ENCODE measurements at places on chromosomes 7 and 10.

GRCh38 chr10:526651-527312, 162.7 kb downstream of the DIP2C start:
- DNase-seq = no peak

DNA sequence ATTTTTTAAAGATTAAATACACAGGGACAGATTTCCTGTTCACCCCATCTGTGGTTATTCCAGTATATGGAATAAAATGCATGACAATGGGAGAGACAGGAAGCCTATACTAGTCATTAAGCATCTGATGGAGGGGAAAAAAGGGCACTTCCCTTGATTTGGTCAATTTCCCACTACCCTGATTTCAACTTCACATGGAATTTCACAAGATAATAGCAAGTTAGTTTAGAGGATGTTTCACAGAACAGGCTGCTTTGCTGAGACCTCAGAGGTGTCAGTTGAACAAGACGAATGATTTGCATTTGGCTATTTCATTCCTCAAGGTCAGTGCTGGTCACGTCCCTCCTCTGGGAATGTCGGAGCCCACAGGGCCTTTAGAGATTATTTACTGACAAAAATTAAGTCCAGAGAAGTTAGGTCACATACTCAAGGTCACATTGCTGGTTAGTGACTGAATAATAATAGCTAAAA, 4.7 kb upstream of the ITPRIP start:
- DNase-seq = no peak

DNA sequence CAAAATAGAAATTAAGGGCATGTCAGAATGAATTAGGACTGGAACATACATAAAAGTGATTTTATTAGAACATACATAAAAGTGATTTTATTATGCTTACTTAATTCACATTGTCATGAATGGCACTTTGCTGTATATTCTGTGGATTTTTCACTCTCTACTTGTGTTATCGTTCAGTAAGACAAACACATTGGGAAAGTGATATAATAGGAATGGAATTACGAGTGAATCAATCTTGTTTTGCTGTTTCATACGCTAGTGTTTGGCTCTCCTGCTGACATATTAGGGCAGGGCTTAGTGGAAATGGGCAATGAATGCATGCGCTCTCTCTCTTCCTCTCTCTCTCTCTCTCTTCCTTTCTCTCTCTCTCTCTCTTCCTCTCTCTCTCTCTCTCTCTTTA, 561.1 kb downstream of the ACTR3B start:
- no peak for DNase-seq

DNA sequence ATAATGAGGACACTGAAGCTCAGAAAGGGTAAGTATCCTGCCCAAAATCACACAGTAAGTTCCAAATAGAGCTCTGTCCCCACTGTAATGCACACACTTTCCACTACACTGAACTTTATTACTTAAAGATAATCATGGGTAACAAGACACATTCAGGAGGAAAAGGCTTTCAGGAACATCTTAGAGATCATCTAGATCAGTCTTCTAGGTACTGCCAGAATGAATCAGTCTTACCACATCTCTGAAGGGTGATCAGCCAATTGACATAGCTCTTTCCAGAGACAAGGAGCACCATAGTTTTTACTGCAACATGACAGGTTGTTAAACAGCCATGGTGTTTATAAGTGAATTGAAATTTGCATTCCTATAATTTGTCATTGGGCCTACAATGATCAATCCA, 5.4 kb upstream of the HERPUD2 start:
- DNase-seq = no peak

DNA sequence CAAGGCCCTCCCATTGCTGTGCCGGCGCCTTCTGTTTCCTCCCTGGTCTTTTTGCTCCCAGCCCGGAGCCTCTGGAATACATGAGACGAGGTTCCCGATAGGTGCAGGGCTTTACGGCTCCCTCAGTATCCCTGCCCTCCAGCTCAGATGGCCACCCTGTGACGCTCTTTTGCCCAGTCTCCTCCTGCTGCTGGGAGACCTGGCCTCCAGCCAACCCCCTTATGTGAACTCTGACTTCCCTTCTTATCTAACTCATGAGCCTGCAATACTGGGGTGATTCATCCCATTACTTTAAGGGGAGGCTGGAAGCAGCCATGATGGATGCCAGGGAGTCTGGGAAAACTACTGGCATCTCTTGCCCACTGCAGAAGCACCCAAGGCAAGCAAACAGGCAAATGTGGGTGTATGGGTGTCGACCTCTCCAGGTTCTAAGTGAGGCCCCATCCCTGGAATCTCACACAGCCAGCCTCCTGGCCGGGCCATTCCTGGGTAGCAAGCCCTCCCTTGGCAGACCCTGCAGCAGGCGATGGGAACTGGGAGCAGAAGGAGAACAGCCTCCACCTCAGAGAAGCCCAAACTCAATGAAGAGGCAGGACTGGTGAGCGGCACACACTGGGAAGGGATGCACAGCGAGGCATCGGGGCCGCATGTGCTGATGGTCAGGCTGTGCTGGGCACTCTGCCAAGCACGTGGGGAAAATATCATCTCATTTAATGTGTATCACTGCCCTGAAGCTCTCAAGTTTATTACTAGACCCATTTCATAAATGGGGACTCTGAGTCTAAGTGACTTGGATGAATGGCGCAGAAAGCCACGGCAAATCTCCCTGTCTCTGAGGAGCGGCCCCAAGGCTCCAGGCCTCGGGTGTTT, 97.5 kb downstream of the FAM53B start:
- no peak for DNase-seq

- peak; percentile 45 for DNase-seq
Measured at GRCh38 chr7:72493850-72494661, 81.9 kb upstream of the CALN1 start.

- peak; percentile 51 for DNase-seq
Measured at GRCh38 chr7:75010036-75010435, 45.5 kb downstream of the CASTOR2 start.

DNA sequence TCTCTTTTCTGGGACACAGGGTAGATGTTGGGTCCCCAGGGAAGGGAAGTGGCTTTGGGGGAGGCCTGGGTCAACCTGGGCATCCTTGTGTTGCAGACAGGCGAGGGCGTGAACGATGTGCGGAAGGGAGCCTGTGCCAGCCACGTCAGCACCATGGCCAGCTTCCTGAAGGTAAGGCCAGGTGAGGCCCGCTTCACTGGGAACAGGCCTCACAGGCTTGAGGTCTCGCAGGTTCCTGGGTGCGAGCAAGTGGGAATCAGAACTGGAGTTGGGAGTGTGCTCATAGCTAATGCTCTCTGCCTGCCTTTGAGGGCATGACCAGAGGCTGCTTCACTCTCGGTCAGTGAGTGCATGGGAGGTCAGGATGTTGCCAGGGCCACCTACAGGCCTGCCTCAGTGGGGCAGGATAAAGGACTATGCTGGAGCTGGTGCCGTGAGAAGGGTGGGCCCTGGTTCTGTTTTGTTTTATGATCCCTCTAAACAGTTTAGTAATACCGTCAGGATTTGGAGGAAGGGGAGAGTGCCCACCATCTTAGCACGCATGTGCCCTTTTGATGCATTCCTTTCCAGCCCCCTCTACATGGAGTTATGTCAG, 8.4 kb downstream of the DBNL start:
- DNase-seq = no peak

GRCh38 chr7:131046246-131046645, 281.4 kb upstream of the MKLN1 start:
- DNase-seq = no peak

DNA sequence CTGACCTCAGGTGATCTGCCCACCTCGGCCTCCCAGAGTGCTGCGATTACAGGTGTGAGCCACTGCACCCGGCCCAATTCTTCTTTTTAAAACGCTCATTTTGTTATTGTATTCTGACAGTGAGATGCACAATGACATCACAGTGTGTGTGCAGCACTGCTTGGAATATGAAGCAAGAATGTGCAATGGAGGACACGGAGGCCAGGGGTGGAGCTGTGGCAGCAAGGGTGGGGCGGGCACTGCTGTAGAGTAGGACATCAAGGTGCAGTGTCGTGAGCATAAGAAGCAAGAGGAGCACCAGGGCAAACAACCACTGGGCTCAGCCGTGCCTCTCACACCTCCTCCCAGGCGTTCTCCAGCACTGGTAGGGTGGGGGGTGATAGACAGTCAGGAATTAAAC, 26.8 kb upstream of the GRID1 start:
- no peak for DNase-seq

GRCh38 chr7:135770139-135770710, 21.6 kb upstream of the FAM180A start:
- no peak for DNase-seq

- no peak for DNase-seq
Measured at GRCh38 chr10:118473305-118473960, 122.0 kb downstream of the PRLHR start.

GRCh38 chr10:72392571-72392970, 37.9 kb upstream of the DNAJB12 start:
- DNase-seq = no peak

- no peak for DNase-seq
Measured at GRCh38 chr7:83148776-83149175, 13.9 kb downstream of the PCLO start.

- DNase-seq = no peak
Measured at GRCh38 chr7:37251222-37251621, 197.4 kb downstream of the ELMO1 start.

- no peak for DNase-seq
Measured at GRCh38 chr7:72805526-72806494, 22.2 kb downstream of the TYW1B start.

GRCh38 chr7:2624293-2624886, 7.4 kb upstream of the TTYH3 start:
- DNase-seq = no peak

GRCh38 chr10:123429706-123430221, 236.4 kb upstream of the GPR26 start:
- no peak for DNase-seq

- DNase-seq = no peak
Measured at GRCh38 chr10:72261784-72262404, 11.8 kb upstream of the DDIT4 start.

DNA sequence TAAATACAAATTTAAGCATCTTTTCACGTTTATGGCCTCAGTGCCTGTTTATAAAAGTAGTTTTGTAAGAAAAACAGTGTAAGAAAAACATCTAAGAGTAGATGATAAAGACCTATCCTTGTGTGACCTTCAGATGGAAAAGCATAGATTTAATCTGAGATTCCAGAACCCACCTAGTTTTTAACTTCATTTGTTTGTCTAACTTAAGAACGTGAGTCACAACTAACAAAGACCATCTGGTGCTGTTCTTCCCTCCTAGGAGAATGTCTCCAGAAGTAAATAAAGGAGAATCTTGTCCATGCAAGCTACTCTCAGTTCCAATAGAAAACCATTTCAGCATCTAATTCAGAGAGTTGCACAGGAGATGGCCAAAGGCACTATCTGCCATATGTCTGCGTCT, 265.4 kb upstream of the C7orf33 start:
- no peak for DNase-seq

GRCh38 chr10:133616371-133617130, 10.0 kb downstream of the FRG2B start:
- DNase-seq = no peak

DNA sequence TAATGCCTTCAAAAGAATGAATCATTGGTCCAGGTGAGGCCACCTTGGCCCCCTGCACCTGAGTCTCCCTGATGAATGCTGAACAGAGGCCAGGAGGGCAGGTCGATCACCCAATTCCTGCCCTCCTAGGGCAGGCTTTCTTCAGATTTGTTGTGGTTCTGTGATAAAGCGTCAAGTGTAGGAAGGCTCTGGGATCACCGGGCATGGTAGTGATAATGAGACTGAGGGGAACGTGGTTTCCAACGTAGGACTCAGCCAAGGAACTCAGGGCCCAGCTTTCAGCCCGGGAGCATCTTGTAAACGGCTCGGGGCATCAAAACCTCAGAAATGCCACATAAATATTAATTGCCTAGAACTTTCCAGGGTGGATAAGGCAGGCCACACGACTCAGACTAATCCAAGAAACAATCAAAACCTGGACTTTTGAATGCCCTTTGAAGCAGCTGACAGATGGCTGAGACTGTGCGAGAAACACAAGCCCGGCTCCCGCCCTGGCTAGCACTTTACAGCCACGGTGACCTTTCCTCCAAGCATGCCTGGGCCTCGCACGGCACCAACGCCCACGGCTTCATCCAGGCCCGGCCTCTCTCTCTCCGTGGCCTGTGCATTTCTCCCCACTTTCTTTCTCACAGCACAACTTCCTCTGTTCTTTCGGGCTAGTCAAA, 239.3 kb upstream of the GRB10 start:
- DNase-seq = no peak

DNA sequence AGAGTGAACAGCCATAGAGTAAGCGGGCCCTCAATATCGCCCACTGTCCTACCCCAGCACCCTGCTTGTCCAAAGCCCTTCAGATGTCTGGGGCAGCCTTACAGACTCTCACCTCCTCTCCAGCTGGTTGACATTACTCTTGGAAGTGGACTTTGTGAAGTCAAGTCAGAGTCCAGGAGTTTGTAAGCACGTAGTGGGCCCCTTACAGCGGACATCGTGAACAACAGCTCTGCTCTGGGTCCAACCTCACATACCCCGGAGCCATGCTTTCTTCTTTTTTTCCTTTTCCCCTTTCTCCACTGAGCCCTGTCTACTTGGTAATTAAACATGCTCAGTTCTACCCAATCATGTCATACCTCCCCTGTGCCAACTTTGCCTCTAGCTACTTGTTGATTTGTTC, 17.5 kb downstream of the HNRNPF start:
- DNase-seq = no peak

DNA sequence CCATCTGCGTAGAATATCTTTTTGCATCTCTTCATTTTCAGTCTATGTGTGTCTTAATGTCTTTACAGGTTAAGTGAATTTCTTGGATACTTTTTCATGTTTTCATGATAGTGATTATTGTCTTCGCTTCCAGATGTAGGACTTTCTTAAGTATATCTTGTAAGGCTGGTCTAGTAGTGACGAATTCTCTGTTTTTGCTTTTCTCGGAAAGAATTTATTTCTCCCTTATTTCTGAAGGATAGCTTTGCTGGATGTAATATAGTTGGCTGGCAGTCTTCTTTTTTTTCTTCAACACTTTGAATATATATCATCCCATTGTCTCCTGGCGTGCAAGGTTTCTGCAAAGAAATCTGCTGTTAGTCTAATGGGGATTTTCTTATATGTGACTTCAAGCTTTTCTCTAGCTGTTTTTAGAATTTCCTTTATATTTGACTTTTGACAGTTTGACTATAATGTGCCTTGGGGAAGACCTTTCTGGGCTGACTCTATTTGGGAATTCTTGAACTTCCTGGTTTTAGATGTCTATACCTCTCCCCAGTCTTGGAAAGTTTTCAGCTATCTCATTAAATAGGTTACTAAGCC, 14.3 kb downstream of the GTPBP4 start:
- DNase-seq = no peak

DNA sequence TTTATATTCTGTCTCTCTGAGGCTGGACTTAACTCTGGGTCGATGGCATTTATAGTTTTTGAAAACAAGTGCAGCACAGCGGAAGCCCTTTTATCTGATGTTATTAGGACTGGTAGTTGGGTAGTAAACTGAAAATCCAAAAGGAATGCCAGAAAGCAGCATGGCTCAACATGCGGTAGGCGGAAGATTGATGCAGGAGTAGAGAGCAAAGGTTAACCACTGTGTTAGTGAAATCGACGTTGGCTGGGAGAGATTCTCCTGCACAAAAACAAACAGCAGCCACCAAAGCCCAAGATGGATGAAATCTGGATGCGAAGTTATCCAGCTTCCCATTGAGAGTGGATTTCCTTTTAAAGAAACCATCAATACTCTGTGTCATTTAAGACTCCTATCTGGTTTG, 54.5 kb upstream of the EMX2 start:
- DNase-seq = no peak
